ENCODE measurements at places on chromosomes 5 and 9.

GRCh38 chr9:136363949-136364748 is 605 bp upstream of the DNLZ start:
- DNase-seq: no peak

GRCh38 chr5:36301858-36302603 is at the start of gene RANBP3L:
Gene RANBP3L, minus strand, starts transcription at chr5:36301902. Its CDS starts 486 bp downstream, at chr5:36301416.
- no peak for DNase-seq

DNA sequence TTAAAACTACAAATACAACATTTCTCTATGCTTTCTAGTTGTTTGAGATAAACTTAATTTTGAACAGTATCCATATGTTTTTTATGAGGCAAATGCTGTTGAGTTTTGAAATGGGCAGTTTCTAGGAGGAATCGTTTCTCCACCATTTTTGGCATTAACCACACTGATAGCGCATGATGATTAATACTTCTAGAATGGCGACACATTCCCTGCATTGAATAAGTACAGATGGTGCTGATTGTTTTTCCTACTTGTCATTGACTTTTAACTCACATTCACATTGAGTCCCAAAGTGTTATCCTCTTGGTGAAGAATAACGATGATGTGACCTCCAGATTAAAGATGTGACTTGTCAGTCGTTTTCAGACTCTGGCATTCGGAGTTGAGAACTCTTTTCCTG is 6.5 kb upstream of the CCDC192 start:
- DNase-seq: no peak

GRCh38 chr9:91042541-91042940 is 240.9 kb downstream of the SYK start:
- DNase-seq: no peak

DNA sequence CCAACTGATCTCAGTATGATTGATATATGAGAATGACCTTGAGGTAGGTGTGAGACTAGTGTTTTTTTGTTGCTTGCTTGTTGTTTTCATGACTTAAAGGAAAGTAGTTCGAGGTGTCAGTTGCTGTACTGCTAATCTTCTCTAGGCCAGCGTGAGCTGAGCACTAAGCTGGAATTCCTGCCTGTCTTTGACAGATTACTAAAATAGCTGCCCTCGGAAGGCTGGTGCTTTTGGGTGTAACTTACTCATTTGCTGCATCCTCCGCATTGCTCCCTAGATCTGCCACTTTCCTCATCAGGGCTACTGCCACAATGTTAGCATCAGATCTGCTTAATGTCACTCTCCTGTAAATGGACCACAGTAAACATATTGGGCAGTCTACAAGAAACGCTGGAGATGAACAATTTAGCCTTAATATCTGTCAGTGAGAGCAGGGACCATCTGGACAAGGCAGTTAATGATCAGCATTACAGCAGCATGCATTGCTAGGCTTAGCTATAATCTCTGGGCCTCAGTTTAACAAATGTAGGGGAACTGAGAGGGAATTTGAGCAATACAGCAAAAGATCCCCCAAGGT is 106.6 kb upstream of the CDH6 start:
- DNase-seq: no peak

GRCh38 chr5:10319202-10319851 is 11.6 kb upstream of the CMBL start:
- DNase-seq: peak; percentile 43

DNA sequence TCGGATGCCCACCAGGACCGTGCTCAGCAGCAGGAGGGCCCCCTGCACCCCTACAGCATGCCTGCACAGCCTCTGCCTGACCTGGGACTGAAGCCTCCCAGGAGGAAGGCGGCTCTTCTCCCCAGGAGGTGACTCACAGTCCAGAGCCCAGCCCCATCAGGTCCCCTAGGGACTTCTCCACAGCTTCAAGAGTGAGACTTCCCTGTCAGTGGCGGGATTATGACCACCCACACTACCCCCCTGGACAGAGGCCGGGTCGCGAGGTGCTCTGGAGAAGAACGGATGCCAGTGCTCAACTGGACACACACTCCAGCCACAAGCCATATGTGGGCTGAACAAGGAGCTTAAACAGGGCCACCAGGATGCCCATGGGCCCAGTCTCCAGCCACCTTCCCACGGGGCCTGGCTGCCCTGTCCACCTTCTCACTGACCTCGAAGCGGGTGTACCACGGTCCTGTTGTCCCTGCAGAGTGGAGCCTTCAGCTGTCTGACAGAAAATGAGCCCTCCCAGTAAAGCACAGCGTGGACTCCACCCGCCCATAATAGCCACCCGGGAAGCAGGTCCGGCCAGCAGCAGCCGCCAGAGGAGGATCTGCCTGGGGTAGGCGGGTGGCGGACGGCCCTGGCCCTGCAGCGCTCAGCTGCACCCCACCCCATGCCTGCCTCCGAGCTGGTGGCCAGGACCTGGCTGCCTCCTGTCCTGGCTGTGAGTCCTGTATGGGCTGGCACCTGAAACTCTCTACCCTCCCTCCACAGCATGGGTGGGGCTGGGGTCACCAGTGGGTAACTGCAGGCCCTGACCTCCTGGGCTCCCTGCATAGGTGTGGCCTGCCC is 54.7 kb downstream of the SEMA4D start:
- no peak for DNase-seq

- no peak for DNase-seq
Measured at GRCh38 chr5:158616707-158617106, 483.0 kb downstream of the EBF1 start.

DNA sequence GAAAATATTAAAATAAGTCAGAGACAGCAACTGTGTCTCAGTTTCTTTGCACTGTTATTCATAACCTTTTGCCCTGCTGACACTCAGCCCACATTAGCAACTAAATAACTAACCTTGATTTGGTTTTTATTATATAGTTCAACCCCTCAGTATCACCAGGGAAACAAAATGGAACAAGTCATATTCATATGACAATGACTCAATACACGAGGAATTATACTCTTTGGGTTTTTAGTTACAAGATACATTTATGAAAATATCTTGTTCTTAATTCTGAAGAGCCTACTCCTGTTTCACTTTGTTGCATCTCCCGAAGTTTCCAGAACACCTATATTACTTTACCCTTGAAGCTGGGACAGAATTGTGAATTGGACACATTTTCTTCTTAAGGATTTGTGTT is 845.4 kb downstream of the EFNA5 start:
- no peak for DNase-seq

- DNase-seq: no peak
Measured at GRCh38 chr5:50855001-50855400, 188.6 kb downstream of the PARP8 start.

GRCh38 chr5:111337688-111338087 is 113.5 kb downstream of the CAMK4 start:
- no peak for DNase-seq

All from sciatic nerve (tissue), 2 donors.